ENCODE measurements at places on chromosomes 1 and 21. TPM values are rescaled to one million over a fixed set of nuclear protein-coding genes. Genes with fewer than 3 reads are reported as not detected.

DNA sequence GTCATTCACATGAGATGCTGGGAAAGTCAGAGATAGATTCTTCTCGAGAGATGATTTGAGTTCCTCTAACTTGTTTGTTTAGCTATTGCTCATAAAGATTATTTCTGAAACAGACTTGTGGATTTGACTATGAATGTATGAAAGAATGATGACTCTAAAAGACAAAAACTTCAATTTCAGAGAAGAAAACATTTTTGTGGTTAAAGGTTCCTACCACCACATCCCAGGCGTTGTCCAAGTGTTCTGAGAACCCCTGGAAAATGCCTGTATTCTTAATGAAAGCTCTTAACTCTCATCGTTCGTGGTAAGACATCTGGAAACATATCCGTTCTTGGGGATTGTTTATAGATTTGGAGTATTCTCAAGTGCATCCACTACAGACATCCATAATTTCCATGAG, 228.7 kb downstream of the BARHL2 start:
- no peak for DNase-seq

TTC4 gene
- 17.5 TPM for total RNA-seq

DNA sequence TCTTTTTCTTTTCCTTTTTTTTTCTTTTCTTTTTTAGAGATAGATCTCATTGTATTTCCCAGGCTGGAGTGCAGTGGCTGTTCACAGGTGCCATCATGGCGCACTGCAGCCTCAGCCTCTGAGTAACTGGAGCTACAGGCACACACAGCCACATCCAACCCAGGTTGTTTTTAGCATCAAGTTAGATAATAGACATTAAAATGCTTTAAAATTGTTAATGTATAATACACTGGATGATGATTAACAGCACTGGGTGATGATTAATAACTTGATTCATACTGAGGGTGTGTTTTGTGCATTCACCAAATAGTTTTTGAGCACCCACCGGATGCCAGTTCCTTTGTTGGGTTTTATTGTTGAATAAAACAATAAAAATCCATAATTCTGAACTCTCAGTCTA, 75.2 kb downstream of the BEND5 start:
- DNase-seq = no peak

IVL gene
- total RNA-seq = 0.31 TPM

GRCh38 chr1:59477286-59477685, 180.4 kb downstream of the FGGY start:
- no peak for DNase-seq

- DNase-seq = peak; percentile 23
These were observed 15.2 kb downstream of the H6PD start for GRCh38 chr1:9249534-9250410.

DNA sequence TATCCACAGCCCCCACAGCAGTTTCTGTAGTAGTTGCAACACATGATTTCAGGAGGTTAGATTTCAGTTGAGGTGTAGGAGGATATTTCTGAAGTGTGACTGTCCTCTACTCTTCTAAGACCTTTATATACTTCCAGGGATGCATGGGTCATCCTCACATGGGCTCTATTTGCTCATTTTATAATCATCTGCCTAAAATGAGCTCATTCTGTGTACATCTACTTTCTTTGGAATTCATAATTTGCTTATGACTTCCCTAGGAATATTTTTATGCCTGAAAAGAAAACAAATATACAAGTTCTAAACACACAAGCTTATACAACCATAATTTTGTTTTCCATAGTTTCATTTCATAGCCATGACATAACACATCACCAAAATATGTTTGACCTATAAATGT, at the start of gene KRTAP21-2:
KRTAP21-2 (minus strand) TSS at position 101 of the 400 bp plus-strand sequence; CDS start at position 44, 57 bp downstream.
- no peak for DNase-seq
